ENCODE measurements at places on chromosomes 2 and 18.

DNA sequence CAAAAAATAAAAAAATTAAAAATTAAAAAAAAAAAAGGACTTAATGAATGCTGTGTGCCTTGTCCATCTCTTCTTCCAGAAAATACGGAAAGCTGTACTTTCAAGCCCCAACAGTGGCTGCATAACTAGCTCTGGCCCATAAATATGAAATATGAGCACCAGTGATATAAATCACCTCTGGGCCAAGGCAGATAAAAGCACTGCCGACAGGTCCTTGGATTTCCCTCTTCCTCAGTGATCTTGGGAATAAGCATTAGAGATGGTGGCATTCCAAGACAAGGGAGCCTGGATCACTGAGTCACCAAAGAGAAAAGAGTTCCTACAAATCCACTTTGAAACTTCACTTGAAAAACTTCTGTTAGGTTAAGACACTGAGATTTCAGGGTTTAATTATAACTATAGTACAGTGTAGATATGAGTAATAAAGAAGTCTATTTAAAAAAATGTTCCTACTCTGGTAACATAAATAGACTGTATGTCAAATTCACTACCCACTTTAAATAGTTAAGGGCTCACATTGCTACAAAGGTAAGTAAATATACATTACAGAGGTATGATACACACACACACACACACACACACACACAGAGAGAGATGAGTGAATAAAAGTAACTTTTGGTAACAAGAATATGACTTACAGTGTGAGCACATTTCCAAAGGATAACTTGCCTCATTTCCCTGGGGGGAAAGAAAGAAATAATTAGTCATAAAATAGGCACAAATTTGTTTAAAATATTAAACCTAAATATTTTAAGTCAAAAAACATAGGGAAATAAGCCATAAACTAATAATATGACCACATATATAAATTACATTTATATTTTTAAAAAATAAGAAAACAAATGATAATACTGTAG lies 35.6 kb downstream of the PPP3R1 start:
- DNase-seq, result no peak

DNA sequence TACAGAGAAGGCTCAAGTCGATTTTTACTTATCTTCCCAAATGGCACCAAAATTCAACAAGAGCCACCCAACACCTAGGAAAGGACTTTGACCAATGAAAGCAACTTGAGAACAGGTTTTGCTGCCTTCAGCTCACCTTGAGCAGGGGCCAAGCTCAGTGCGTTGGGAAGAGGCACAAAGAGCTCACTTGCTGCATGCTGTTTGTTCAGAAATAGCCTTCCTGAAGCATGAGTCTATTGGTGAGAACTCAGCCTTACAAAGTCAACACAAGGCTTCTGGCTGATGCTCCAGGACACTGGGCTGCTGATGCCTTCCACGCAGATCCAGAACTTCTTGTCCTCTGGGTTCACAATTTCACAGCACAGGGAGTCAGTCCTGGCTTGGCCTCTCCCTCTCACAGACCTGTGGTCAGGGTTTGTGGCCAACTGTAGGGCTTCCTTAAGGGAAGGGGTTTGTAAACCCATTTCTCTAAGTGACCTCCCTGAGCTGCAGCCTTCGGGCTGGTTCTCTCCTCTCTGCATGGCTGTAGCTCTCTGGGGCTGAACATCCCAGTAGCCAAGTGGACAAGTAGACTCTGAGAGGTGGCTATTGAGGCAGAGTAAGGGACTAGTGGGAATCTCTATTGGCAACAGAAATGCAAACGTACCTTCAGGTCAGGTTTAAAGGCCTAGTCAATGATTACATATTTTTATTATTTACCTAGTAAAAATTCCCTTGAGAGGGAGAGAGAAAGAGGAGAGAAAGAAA lies 124.7 kb upstream of the GATA6 start:
- no peak for DNase-seq

DNA sequence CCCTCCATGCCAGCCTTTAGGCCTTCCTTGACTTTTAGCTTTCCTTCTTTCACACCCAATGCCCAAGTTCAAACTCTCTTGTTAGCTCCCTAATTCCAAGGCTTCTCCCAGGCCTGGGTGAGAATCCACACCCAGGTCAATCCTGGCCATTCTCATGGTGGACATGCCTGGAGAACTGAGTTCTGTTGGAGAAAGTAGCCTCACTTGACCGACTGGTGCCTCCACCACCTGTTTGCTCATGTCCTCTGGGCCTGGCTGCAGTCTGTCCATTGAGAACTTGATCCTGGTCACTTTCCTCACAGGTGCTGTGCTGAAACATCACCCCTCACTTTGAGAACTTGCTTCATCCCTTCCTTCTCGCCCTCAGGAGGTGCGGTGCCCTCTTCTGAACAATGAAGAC lies 189.1 kb upstream of the TWIST2 start:
- no peak for DNase-seq

DNA sequence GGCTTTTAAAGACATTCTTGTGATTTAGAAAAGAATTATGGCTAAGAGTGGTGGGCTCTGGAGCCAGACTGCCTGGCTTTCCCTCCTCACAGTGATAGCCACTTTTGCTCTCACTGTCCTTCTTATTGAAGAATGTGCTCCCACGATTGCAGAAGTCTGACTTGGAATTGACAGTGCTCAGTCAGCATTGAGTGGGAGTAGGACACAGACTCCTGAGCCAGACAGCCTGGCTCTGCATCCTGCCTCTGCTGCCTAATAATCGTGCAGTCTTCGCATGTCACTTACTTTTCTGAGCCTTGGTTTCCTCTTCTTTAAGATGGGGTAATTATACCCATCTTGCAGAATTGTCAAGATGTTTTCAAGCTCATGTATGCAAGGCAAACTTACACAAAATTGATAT lies 23.3 kb downstream of the SPATS2L start:
- DNase-seq, result no peak

GRCh38 chr2:55403256-55403998 lies 16.2 kb downstream of the CCDC88A start:
- no peak for DNase-seq

- no peak for DNase-seq
Measured at GRCh38 chr18:75782826-75783225, 355.3 kb upstream of the SMIM21 start.

DNA sequence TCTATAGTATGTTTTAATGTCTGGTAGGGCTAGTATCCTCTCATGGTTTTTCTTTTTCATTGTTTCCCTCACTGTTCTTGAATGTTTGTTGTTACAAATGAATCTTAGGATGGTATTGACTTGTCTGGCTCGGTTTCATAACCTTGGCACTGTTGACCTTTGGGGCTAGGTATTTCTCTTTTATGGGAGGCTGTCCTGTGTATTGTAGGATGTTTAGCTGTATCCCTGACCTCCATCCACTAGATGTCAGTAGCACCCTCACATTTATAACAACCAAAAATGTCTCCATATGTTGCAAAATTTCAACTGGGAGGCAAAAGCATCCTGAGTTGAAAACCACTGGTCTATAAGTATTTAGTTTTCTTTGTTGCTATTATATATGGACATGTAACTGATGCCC lies 7.0 kb upstream of the AOX1 start:
- no peak for DNase-seq

- no peak for DNase-seq
Measured at GRCh38 chr2:199495147-199495546, 37.4 kb upstream of the SATB2 start.

GRCh38 chr2:183269956-183270355 lies 145.7 kb downstream of the NUP35 start:
- no peak for DNase-seq

- no peak for DNase-seq
Measured at GRCh38 chr2:168185583-168186274, 61.7 kb downstream of the STK39 start.

- peak; percentile 88 for DNase-seq
Measured at GRCh38 chr2:84493514-84493913, 22.8 kb upstream of the DNAH6 start.

- no peak for DNase-seq
Measured at GRCh38 chr18:58458304-58458703, 170.6 kb downstream of the ALPK2 start.

DNA sequence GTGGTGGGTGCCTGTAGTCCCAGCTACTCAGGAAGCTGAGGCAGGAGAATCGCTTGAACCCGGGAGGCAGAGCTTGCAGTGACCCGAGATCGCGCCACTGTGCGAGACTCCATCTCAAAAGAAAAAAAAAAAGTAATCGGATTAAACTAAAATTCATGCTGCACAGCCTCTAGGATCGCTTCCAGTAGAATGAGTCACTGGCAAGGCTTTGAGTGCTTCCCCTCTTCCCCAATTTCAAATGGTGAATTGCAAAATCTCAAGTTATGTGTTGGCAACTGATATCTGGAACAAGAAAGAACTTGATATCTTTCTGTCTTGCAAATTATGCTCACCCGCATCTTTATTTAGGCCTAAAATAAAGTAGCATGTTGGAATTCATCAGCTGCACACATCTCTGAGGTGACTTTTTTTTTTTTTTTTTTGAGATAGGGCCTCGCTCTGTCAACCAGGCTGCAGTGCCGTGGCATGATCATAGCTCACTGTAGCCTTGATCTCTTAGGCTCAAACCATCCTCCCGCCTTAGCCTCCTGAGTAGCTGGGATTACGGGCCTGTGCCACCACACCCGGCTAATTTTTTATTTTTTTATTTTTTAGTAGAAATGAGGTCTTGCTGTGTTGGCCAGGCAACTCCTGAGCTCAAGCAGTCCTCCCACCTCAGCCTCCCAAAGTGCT lies 12.7 kb downstream of the TTC39C start:
- no peak for DNase-seq

- no peak for DNase-seq
Measured at GRCh38 chr2:231396058-231396821, 730 bp downstream of the B3GNT7 start.

- no peak for DNase-seq
Measured at GRCh38 chr2:108257757-108258331, 18.1 kb downstream of the SULT1C3 start.

GRCh38 chr2:119856469-119856901 lies 96.8 kb downstream of the PTPN4 start:
- no peak for DNase-seq

GRCh38 chr2:10405448-10405847 lies 42.7 kb downstream of the ODC1 start:
- peak; percentile 23 for DNase-seq
